Naive thymus-derived CD8-positive, alpha-beta T cell (primary cell): ENCODE measurements at places on chromosomes 7 and 10.

- DNase-seq, result no peak
Measured at GRCh38 chr10:69726850-69727249, 74.9 kb upstream of the COL13A1 start.

DNA sequence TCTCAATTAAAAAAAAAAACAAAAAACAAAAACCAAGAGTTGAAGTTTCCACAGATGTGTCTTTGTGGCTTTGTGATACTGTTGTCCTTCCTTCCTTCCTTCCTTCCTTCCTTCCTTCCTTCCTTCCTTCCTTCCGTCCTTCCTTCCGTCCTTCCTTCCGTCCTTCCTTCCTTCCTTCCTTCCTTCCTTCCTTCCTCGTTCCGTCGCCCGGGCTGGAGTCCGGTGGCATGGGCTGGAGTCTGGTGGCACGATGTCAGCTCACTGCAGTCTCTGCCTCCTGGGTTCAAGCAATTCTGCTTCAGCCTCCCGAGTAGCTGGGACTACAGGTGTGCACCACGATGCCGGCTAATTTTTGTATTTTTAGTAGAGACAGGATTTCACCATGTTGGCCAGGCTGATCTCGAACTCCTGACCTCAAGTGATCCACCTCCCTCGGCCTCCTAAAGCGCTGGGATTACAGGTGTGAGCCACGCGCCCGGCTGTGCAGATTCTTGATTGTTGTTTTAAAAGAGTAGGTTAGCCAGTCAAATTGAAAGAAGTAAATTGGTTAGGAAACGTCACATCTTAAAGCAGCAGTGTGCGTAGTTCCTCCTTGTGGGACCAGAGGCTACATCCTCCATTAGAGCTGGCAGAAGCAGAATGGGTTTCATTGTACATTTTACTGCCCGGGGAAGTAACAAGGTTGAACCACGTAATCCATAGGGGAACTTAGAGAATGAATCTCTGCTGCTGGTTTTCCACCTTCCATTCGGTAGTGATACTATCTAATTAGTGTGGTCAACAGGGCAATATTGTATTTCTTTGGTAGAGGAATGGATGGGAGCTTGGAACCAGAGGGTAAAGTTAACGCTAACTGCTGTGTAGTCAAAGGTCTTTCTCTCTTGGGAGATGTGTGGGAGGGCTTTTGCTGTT is 20.6 kb downstream of the DNAJB6 start:
- no peak for DNase-seq

- DNase-seq, result no peak
Measured at GRCh38 chr10:90751107-90751997, 106.5 kb downstream of the HTR7 start.

- no peak for DNase-seq
Measured at GRCh38 chr10:43706166-43706565, 57.5 kb upstream of the ZNF32 start.

DNA sequence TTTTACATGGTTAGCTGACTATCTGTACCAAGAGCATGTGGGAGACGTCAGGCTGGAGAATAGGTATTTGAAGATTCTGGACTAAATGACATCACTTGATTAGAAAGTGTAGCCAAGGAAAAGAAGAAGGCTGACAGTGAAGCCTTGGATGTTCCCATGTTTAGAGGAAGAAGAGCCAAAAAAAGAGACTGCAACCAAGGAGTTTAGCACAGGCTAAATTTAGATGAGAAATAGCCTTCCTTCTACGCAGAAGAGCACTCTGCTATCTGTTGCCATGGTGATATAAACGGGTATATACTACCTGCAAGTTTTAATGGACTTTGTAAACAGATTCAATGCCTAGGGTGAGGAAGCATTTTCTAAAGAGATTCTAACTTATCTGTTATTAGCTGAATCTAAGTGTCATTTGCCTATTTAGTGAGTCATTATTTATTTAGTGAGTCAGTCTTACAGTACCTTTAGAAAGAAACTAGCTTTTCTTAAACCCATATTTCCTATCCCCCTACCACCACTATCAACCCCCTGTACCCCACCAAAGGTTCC is 69.8 kb downstream of the CDK6 start:
- DNase-seq, result no peak

DNA sequence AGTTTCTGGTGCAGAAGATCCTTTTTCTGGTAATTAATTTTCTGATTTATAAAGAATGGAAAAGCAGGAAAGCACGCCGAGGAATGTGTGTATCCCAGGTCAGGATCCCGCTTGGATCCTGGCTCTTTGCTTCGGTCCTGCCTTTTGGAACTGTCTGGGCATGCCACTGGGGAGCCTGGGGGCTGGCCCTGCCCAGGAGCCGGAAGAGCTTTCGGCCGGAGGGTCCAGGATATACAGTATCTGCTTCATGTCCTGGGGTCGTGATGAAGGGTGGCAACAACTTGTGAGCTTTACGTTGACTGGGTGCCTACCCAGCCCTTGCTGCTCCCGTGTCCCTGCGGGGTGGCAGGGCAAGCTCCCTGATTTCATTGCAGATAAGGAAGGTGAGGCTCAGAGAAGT is 2.4 kb downstream of the SH2D4B start:
- DNase-seq, result no peak

- no peak for DNase-seq
Measured at GRCh38 chr7:68444956-68445355, 1153.3 kb upstream of the AUTS2 start.

- DNase-seq, result no peak
Measured at GRCh38 chr7:1663857-1664651, 6.0 kb upstream of the ELFN1 start.

- no peak for DNase-seq
Measured at GRCh38 chr10:130708465-130709070, 572.4 kb downstream of the GLRX3 start.

GRCh38 chr7:4042402-4043045 is 639.6 kb upstream of the FOXK1 start:
- no peak for DNase-seq

- no peak for DNase-seq
Measured at GRCh38 chr7:37942934-37943610, 22.6 kb downstream of the EPDR1 start.

DNA sequence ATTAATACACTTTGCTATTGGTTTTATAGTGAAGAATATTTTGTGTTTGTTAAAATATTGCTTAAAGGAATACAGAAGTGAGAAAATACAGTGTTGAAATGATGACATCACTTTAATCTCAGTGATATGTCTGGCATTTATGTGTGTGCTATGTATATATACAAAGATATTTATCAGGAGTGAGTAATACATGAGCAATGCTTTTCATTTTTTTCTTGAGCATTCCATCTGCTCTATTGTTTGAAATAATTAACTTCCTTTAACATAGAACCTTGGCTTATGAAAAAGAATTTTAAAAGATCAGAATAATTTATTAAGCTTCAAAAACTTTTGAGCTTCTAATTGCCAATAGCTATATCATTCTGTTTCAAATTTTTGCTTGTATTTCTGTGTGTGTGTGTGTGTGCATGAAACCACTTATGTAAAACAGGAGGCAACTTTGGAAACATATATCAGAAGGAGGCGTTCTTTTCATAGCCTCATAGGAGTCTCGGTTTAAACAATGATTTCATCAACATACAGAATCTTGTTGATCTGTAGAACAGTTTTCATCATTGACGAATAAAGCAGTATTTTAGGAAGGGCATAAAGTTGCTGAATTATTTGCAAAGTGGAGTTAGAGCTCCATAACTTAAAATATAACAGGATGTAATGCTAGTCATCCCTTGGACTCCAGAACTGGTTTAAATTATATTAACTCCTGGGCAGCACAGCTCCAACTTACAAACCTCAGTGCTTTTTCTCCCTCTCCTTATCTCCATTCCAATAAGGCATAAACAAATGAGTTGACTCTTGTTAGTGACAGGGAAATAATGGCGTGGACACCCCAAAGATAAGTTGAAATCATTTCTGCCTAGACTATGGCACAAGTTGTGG is 228.4 kb upstream of the DGKB start:
- no peak for DNase-seq

DNA sequence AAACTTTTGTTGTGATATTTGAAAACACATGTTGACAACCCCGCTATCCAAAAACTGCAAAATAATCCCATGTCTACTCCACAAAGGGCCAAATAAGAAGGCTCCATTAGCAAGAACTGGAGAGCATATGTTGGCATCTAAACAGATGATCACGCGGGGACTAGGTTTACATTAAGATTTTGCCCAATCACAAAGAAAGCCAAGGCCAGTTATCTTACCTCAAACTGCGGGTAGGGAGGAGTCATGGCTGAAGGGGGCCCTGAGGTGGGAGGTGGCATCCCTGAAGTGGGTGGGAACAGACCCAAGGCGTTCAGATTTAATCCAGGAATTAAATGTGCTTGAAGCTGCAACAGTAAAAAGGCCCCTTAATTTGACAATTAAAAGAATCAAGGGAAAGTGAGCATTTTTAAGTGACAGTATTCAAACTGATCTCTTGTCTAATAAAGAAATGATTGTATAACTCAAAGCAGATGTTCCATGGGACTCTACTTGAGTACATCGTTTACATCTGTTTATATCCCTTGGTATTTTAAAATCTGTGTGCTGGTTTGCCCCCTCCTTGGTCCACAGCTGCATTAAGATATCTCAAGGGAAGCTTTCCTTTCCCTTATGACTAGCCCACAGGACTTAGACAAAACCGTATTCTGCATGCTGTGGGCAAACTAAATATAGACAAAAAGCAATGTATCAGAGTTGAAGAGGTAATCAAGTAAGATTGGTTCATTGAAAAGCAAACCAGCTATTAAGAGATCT is 42.9 kb downstream of the MALSU1 start:
- DNase-seq, result no peak

DNA sequence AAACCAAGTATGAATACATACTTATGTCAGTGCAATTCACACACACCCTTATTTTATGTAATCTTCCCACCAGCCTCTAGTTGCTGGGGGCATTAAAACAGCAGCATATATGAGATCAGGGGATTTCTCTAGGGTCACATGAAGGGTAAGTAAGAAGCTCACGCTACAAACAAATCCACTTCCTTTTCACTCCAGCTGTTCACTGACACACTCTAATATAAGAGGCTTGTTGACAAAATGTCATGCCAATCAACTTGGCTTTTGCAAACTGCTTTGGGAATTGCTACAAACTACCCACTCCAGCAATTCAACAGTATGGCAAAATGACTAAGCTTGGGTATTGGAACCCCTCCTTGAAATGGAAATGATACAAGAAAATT is 10.3 kb downstream of the FAM3C start:
- DNase-seq, result peak; percentile 3
